A375 (cell line): ENCODE measurements at places on chromosomes 7 and 10. TPM values are rescaled to one million over a fixed set of nuclear protein-coding genes. Genes with fewer than 3 reads are reported as not detected.

ACSL5 gene
- total RNA-seq = 1.4 and 2.0 TPM in 2 replicates

GOLGA7B gene
- total RNA-seq = 3.4 and 3.5 TPM in 2 replicates

SPDYE2 gene
- not detected in 2 replicates for total RNA-seq

SAP25 gene
- not detected in 2 replicates for total RNA-seq

SSBP1 gene
- total RNA-seq = 389 and 487 TPM in 2 replicates

SCIN gene
- total RNA-seq = 0.21 and 0.23 TPM in 2 replicates

FAM25C gene
- 2.2 TPM in 1 of 2 replicates, not detected in the other for total RNA-seq

CXCL12 gene
- total RNA-seq = not detected in 2 replicates

IGF2BP3 gene
- 121 and 146 TPM in 2 replicates for total RNA-seq

CYP17A1 gene
- not detected in 2 replicates for total RNA-seq

ZNF3 gene
- total RNA-seq = 28.2 and 28.8 TPM in 2 replicates

JCAD gene
- total RNA-seq = under 0.01 and 0.15 TPM in 2 replicates

TMEM176A gene
- not detected in 2 replicates for total RNA-seq

PRPF18 gene
- 25.8 and 39.0 TPM in 2 replicates for total RNA-seq

MBL2 gene
- total RNA-seq = 0.05 and 0.26 TPM in 2 replicates

WNT8B gene
- 0.08 and 0.11 TPM in 2 replicates for total RNA-seq

OIT3 gene
- total RNA-seq = not detected in 2 replicates

ELN gene
- 0.04 TPM in 1 of 2 replicates, not detected in the other for total RNA-seq

NANOS1 gene
- total RNA-seq = 6.4 and 9.7 TPM in 2 replicates

BLNK gene
- not detected in 2 replicates for total RNA-seq

PPP1R17 gene
- not detected in 2 replicates for total RNA-seq

MTURN gene
- total RNA-seq = 6.1 and 6.3 TPM in 2 replicates
